ENCODE measurements at places on chromosomes 6 and 20.
A peak's percentile ranks its signal among the peaks of the same experiment; 100 is the strongest.

GRCh38 chr20:5524896-5525295, 208.1 kb upstream of the PROKR2 start:
- DNase-seq: no peak

- DNase-seq: no peak
Observed at GRCh38 chr6:168495636-168496035, 54.7 kb downstream of the SMOC2 start.

DNA sequence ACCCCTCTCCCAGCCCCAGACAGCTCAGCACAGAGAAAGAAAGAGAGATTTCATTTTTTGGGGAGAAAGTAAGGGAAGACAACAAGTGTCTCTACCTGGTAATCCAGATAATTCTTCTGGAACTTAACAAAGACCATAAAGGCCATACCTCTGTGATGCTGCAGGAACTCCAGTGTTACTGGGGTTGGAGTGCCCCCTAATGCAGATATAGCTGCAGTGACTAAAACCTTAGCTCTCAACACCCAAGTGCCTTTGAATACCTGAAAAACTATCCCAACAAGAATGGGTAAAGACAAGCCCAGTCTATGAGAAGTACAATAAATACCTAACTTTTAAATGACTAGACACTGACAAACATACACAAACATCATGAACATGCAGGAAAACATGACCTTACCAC, 365.3 kb upstream of the PTCHD4 start:
- no peak for DNase-seq

GRCh38 chr6:15243910-15244619, 1.8 kb upstream of the JARID2 start:
- DNase-seq: no peak

DNA sequence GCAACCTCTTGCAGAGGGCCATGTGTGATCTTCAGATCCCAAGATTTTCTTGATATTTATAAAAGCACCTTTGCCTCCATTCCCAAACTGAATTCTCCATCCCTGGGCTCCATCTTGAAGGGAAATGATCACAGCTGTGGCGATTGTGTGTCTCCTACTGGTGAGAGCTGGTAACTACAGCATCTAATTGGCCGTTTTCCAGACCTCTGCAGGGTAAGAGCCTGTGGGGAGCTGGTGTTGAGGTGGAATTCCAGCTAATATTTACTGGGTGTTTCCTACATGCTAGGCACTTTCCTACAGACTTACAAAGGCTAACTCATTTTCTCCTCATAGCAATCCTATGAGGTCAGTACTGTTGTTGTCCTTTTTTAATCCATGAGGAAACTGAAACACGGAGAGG, 59.2 kb upstream of the FNDC1 start:
- DNase-seq: no peak

DNA sequence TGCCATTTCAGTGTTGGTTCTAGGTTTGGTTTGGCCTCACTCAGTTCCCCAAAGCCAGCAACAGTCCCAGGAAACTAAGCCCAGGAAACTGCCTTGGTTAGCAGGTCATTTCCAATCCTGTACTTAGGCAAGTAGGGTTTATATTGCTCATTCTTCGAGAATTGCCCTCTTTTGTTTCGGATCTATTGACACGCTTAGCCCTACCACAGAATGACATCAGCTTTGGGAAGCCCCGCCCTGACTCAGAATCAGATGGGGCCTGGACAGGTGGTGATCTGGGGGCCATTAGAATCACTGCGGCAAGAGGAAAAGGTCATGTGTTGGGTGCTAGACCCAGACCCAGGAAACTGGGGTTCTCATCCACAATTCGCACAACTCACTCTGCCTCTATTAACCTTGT, 578.2 kb downstream of the QKI start:
- DNase-seq: no peak

- DNase-seq: no peak
Observed at GRCh38 chr6:36418558-36418957, 24.1 kb downstream of the PXT1 start.

- no peak for DNase-seq
Observed at GRCh38 chr20:3559231-3559630, 88.4 kb downstream of the ATRN start.

- no peak for DNase-seq
Observed at GRCh38 chr20:3222635-3223600, 13.6 kb downstream of the ITPA start.

GRCh38 chr6:168314948-168315347, 4.6 kb downstream of the DACT2 start:
- DNase-seq: no peak

GRCh38 chr6:166056637-166057036, 111.0 kb downstream of the TBXT start:
- no peak for DNase-seq

DNA sequence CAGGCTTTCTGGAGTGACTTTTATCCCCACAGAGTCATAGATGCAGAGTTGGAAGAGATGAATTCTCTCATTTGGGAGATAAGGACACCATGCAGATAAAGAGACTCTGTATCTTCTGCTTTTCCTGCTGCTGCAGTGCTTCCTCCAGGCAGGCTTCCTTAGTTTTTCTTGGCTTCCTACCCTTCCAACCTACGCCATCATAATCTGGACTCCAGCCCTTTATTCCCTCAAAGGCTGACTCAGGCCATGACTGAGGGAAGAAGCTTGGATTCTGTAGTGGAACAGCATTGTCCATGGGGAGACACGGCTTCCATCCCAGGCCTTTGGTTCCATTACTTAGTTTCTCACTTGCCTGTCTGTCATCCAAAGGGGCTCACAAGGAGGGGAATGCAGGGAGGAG, 6.5 kb upstream of the RNF24 start:
- no peak for DNase-seq

DNA sequence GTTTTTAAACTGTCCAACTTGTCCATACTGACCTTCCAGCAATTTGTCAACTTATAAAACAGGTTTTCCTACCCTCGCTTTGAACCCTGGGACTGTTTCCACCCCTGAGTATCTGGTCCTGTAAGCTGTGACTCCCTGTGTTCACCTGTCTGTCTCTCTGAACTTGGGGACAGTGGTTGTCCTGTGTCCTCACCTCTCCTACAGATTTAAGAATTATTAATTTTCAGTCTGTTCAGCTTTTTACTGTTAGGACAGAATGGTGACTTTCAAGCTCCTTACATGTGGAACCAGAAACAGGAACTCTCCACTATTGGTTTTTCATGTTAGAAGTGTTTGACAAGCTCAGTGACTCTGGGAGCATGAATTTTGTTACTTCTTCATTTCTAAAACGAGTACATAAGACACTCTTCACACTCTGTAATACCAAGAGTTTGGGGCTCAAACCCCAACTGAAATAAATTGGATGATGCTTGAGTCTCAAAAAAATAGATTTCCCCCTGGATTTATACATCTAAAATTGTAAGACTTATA, 713.9 kb downstream of the COL12A1 start:
- DNase-seq: no peak

DNA sequence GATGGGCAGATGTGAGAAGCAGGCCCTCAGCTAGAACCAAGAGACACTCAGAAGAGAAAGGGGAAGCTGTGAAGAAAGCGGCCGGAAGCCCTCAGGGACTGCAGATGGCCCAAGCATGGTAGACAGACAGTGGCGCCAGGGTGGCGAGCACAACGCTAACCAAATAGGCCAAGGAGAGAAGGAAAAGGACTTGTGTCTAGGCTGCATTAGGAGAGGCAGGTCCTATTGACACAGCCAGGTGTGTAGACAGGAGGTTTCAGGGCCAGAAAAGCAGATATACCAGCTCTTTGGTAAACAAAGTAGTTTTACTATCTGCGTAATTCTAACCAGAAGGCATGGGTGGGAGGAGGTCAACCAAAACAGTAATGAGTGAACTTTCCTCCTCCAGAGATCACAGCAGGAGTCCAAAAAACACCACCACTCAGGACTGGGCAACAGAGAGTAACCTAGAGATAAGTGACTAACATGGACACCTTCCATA, 15.8 kb upstream of the MAP7 start:
- no peak for DNase-seq

GRCh38 chr6:75279418-75279817, 5.2 kb downstream of the TMEM30A start:
- no peak for DNase-seq

GRCh38 chr6:72495441-72495840, 126.4 kb upstream of the KCNQ5 start:
- no peak for DNase-seq

DNA sequence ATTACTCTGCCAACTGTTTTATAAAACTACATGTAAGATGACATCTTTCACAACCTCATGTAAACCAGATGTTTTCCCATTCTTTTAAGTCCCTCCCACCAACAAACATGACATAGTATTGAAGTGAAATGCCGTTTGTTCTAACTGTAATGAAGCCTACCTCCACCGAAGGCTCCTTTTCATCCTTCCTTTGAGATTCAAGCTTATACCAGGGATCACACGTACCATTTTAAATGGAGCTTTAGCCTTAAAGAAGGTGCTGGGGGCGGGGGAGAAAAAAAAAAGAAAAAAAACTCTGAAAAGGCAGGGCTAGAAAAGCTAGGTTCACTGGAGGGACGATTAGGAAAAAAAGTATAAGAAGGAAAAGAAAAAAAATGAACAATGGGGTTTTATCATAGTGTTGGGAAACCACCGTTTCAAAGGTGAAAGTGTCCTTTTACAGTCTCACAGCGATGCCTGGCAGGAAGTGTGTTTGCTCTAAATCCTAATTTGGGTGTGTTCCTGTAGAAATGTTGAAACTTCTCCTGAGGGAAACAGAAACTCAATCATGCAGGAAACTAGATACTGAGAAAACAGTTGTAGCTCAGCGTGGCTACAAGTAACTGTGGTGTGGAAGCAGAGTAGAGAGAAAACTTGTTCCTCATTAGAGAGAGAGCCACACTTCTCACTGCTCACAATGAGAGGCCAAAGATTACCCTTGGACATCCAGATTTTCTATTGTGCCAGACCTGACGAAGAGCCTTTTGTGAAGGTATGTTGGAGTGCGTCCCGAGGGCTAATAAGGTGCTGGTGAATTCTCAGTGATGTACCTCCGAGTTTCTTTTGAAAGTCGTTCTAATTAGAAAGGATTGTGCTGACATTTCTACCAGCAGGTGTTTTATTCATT, 37.6 kb upstream of the HINT3 start:
- no peak for DNase-seq

- DNase-seq: no peak
Observed at GRCh38 chr20:13494019-13494418, 144.7 kb downstream of the TASP1 start.

DNA sequence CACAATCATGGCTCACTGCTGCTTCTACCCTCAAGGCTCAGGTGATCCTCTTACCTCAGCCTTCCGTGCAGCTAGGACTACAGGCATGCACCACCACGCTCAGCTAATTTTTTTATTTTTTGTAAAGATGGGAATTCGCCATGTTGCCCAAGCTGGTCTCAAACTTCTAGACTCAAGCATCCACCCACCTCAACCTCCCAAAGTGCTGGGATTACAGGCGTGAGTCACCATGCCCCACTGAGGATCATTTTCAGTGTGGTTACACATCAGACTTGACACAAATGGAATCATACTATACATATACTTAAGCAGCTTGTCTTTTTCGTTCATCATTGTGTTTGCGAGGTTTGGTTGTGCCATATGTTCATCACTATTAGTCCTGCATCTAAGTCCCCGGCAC, 26.6 kb downstream of the ZC3H12D start:
- DNase-seq: no peak

DNA sequence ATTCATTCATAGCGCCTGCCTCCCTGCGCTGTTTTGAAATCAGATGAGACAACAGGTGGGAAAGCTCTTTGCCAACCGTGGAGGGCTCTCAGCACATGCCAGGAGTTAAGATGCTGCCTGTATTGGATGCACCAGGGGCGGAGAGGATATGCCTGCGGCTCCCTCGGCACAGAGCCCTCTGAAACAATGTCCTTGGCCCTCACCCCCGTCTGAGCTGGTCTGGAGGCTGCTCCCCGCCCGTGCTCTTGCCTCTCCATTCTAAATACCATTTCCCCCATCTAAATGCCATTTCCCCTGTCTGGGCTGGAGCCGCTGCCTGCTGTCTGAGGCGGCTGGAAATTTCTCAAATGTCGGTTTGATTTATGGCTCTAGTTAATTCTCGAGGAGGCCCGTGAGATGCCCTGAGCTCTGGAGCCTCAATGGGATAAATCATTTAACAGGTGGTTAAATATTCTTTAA, 50.8 kb upstream of the MLN start:
- DNase-seq: no peak

DNA sequence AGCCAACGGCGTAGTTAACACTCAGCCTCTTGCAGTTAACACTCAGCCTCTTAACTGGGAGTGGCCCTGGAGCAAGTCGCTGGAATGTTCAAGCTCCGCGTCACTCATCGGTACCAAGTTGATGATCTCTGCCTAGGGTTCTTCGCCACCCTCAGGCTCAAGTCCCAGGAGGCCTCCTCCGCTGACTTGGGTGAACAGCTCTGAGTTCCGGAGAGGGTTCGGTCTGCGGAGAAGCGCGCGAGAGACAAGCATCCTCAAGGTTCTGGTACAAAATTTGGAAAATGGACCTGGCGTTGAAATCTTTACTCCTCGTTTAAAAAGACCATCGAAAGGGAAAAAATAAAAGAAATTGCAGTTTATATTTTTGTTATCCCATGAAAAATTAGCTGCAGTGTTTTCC, 876 bp upstream of the DSP start:
- peak; percentile 58 for DNase-seq

DNA sequence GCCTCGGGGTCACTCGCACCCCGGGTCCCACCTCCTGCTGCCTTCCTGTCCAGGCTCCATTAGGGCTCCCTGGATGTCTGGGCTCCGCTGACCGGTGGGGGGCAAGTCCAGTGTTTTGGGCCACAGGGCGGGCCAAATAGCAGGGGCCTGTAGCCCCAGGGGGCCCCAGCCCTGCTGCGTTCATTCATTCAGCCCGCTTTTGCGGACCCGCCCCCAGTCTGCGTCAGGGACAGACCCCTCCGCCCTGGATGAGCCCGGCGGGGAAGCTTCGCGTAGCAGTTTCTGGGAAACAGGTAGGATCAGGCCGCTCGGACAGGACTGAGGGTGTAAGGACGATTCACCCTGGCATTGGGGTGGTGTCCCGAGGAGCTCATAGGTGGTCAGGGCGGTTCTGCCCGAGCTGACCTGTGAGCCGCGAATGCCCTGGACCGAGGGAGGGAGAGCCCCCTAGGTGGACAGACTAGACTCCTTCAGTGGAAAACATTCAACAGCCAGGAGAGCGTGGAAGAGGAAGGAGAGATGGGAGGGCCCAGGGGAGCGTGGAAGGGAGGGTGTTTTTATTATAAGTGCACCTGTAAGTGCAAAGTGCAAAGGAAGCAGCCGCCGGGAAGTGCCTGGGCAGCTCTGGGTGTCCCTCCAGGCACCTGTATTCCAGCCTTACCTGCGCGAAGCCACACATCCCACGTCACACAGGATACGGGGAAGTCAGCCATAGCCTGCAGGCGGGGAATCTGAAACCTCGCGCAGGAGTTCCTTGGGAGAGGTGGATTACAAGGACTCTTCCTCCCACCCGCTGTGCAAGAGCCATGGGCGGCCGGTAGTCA, 662 bp downstream of the ENTPD6 start:
- peak; percentile 67 for DNase-seq

GRCh38 chr6:159808647-159809046, 8.6 kb downstream of the PNLDC1 start:
- no peak for DNase-seq

Data from ecto neural progenitor cell (in vitro differentiated cells).